ENCODE measurements at places on chromosomes 6 and 20. TPM values are rescaled to one million over a fixed set of nuclear protein-coding genes. Genes with fewer than 3 reads are reported as not detected.

The CFAP61 gene
- not detected for total RNA-seq

The DHX35 gene
- 13.4 TPM for total RNA-seq

The ARFGEF3 gene
- total RNA-seq: 0.23 TPM

The EEF1A2 gene
- 233 TPM for total RNA-seq

The KDM1B gene
- total RNA-seq: 6.6 TPM

The PPT2 gene
- total RNA-seq: 25.7 TPM

The NR2E1 gene
- 0.39 TPM for total RNA-seq

The MYL9 gene
- not detected for total RNA-seq

The C6orf141 gene
- 2.6 TPM for total RNA-seq

The NOL4L gene
- 10.6 TPM for total RNA-seq

The SIRPB2 gene
- not detected for total RNA-seq

The SNPH gene
- 1.5 TPM for total RNA-seq

The TMEM200A gene
- 1.2 TPM for total RNA-seq

The CD24 gene
- 276 TPM for total RNA-seq

The PGC gene
- total RNA-seq: not detected

The IFT52 gene
- 32.1 TPM for total RNA-seq

The TTK gene
- 32.3 TPM for total RNA-seq
